ENCODE measurements at places on chromosomes 7 and 10. TPM values are rescaled to one million over a fixed set of nuclear protein-coding genes. Genes with fewer than 3 reads are reported as not detected.

NHLRC2 gene
- total RNA-seq = 7.0 TPM

- DNase-seq = no peak
Observed at GRCh38 chr10:122163174-122164022, 107.7 kb upstream of the BTBD16 start.

ST7 gene
- 16.4 TPM for total RNA-seq

SYPL1 gene
- 72.2 TPM for total RNA-seq

DNA sequence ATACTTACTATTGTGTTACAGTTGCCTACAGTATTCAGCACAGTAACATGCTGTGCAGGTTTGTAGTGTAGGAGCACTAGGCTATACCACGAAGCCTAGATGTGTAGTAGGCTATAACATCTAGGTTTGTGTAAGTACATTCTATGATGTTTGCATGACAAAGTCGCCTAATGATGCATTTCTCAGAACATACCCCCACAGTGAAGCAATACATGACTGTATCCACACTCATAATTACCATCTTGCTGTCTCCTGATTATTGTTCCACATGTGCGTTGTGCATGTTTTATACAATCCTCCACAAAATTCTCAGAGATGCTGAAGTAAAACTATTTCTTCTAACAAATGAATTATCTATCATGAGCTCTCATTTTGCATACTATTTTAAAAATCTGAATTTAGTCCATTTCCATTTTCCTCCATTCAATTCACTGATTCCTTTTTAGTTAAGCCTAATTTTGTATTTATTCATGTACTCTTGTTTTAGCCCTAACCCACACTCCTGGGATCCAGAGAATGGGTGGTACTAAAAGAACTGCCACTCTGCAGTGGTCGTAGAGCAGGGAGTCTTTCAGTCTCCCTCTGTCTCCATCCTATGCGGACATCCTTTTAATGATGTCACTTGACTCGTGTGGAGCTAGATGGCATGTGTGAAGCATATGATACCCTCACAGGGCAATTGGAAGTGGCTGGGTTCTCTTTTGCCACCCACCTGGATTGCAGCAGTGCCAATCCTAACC is 67.6 kb upstream of the CAV2 start:
- DNase-seq = no peak

- DNase-seq = no peak
Observed at GRCh38 chr10:19469521-19469920, 346.7 kb upstream of the PLXDC2 start.

DNA sequence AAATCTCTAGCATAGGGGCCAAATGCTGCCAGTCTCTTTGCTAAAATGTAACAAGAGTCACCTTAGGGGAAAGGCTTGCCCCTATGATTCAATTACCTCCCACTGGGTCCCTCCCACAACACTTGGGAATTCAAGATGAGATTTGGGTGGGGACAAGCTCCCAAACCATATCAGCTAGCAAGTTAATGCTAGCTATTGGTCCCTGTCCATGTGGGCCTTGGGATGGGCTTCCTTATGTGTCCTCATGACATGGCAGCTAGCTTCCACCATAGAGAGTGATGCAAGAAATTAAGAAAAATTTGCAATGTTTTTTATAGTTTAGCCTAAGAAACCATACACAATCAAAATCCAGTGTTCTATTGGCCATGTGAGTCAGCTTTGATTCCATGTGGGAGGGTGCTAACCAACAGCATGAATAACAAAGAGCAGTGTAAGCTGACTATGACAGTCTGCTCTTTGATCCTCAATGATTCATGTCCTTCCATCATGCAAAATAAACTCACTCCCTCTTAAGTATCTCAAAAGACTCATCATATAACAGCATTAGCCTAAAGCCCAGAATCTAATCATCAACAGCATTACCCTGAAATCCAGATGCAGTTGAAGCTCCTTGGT is 21.7 kb upstream of the ZNF365 start:
- peak; percentile 27 for DNase-seq

DNA sequence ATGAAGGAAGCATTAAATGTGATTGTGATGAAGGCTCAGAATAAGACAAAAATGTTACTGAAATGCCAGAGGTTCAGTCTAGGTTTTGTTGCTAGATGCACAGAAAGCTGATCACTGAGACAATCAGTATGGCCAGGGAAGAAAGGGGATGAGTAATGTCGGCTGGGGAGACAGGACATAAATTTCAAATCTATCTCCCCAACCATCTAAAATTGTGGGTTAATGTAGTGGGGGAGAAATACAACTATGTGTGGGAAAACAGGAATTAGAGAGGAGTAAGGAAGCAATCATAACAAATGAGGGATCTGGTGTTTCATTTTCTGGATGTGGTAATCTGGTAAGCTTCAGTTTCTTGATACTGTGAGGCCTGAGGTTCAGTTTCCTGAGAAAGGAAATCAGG is 1111.0 kb downstream of the XPNPEP1 start:
- DNase-seq = no peak

FAS gene
- 61.9 TPM for total RNA-seq

GRCh38 chr10:43197834-43198681 is 59.8 kb downstream of the CSGALNACT2 start:
- DNase-seq = no peak

DNA sequence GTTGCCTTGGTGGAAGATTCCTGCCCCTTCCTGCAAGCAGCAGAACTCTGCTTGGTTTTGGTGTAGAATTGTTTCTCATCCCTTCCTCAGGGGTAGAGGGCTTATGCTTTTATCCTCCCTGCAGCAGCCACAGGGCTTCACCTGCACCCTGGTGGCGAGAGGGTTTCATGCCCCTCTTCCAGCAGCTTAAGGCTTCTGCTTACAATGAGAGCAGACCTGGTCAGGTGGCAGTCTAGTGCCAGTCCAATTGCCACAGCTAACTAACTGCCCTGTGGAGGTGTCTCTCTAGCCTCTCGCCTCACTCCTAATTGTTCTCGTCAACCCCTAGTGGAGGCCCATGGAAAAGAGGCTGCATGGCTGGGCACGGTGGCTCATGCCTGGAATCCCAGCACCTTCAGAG is 19.3 kb downstream of the ACBD7 start:
- DNase-seq = no peak

DNA sequence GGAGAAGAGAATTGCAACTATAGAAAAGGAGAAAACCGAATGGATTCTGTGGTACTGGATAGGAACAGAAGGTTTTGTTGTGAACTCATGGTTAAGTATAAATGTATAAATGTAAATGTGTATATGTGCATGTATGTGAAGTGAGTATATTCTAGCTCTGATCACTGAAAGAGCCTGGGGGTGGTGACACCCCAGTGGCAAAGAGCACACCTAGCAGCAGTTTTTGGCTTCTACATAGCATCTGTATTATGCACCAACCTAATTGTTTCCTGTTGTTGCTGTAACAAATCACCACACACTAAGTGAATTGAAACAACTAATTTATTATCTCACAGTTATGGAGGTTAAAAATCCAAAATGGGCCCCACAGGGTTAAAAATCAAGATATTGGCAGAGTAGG is 455.4 kb downstream of the RPS24 start:
- DNase-seq = no peak

- DNase-seq = no peak
Observed at GRCh38 chr10:48249004-48249762, 25.3 kb downstream of the FRMPD2 start.

- DNase-seq = no peak
Observed at GRCh38 chr10:17004801-17005380, 124.7 kb downstream of the CUBN start.

DNA sequence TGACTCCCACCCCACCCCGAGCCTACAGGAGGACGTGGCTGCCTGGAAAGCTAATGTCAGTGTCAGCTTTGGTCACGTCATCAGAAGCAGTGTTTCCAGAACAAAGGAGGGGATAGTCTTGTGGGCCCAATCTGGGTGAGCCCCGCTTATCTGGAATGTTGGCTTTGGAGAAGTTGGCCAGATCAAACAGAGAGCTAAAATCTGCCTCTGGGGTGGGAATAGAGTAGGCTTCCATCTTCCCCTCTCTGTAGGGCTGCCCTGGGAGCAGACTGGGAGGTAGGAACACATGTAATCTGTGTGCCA is 32.5 kb downstream of the SRRM3 start:
- DNase-seq = no peak

- DNase-seq = no peak
Observed at GRCh38 chr10:70509757-70510147, 31.2 kb downstream of the PALD1 start.

JAKMIP3 gene
- 1.1 TPM for total RNA-seq

GRCh38 chr10:51654918-51655317 is 44.5 kb downstream of the CSTF2T start:
- no peak for DNase-seq

POU6F2 gene
- total RNA-seq = not detected

GRCh38 chr7:103949374-103949773 is 40.1 kb downstream of the RELN start:
- no peak for DNase-seq

ZNF727 gene
- total RNA-seq = not detected

- no peak for DNase-seq
Observed at GRCh38 chr10:69329721-69330178, 51.5 kb downstream of the HK1 start.

HTR7 gene
- 0.25 TPM for total RNA-seq

- no peak for DNase-seq
Observed at GRCh38 chr7:38535073-38535472, 96.1 kb downstream of the AMPH start.

TRPV5 gene
- total RNA-seq = not detected

NRP1 gene
- total RNA-seq = 174 TPM

All from fibroblast of the aortic adventitia (primary cell).